ENCODE measurements at places on chromosomes 2 and 18.

DNA sequence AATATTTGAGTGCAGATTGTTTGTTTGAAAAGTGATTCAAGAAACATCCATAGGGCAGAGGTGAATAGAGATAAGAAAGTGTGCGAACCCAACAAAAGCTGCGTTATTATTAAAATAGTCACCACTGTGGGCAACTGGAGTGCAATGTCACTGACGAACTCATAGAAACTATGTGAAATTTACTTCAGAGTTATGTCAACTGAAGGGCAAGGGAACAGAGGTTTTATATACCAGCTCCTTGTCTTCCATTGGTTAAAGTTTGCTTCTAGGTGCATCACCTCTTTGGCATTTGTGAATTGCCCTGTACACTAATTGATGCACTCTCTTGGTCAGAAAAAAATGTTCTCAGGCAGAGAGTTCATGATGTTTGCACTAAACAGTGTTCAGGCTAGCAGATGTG is 110.5 kb upstream of the NYAP2 start:
- DNase-seq, result no peak

DNA sequence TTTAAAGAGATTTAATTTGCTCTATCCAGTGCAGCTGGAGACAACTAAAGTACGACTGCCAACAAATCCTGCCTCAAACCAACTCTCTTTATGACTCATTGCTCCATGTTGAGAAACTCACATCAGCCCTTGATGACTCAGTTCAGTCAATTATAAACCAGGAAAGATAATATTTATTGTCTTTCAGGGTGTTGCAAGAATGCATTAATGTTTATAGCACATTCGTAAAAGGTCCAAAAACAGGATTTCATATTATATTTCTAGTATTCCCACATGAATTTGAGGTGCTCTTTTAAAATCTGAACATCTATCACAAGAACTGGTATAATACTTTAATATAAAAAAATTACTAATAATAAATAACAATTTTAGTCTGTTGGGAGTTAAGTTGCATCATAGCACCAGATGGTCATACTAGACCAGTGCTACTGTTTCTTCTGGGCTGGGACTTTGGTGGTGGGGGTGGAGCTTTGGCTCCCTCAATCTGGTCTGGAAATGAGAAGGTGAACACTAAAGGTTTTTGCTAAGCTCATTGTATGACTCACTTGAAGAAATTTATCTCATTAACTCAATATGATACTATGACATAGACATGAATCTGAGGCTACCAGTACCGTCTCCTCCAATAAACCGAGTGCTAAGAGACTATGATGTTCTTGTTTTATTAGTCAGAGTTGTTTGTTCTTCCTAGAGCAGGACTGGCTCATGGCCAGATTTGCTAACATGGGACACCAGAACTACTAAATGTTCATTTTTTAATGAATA is 26.6 kb upstream of the MAP3K20 start:
- DNase-seq, result no peak

DNA sequence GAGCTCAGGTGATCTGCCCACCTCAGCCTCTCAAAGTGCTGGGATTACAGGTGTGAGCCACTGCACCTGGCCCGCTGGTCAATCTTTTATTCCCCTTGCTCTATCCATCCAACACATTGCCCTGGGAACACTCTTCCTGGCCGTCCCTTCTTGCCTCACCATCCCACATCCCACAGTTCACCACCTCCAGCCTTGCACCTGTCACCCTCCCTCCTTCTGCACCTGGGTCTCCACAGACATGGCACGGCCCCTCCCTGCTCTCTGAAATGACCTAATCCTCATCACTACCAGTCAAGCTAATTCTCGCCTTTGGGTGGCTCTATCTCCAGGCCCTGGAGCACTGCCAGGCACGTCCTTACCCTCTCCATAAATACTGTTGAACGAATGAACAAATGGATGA is 116.9 kb upstream of the TEX51 start:
- no peak for DNase-seq

GRCh38 chr2:145744541-145745386 is 1224.8 kb upstream of the ZEB2 start:
- DNase-seq, result no peak

DNA sequence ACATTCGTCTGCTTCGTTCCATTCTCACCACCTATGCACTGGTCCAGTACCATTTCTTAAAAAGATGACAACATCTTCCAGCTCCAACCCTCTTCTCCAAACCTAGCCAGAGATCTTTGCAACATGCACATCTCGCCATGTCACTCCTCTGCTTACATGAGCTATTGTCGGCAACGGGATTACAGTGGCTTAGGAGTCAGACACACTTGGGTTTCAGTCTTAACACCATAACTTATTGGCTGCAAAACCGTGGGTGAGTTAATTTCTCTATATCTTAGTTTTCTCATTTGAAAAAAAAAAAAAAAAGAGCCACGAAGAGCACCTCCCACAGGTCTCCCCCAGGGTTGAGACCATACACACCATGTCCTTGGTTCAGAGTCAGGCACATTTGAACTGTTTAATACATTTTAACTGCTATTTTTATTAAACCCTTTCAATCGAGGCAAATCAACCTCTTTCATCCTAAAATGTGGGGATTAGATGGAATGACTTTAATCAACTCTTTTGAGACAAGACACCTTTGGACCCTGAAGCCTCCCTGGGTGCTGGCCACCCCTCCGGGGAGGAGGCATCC is 889 bp downstream of the ANKRD29 start:
- DNase-seq, result no peak

DNA sequence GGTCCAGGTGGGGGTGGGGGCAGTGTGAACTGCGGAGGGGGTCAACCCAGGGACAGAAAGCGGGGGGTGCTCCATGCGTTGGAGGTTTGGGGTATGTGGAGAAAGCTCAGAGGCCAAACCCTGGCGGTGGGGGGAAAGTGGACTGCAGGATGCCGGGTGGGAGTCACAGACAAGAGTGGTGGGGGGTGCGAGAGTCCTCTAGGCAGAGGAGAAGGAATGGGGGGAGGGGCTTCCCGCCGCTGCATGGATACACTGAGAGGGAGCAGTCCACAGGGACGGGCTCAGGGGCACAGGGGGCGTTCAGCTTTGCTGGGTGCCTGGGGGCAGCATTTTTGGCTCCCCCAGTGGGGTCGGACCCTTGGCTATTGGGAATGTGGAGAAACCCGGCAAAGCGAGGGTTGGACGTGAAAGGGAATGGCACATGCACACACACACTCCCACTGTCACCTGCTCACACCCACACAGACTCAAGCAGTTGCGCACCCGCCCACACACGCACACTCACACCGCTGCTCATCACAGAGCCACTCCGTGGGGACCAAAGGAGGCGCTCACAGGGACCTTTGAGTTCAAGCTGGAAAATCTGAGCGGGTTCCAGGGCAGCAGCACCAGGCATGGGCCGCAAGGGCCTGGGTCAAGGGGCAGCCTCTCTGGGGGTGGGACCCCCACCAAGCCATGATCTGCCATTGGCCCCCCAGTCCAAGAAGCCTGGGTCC is 7.7 kb downstream of the GBX2 start:
- no peak for DNase-seq
